ENCODE measurements at places on chromosomes 13 and 19.

DNA sequence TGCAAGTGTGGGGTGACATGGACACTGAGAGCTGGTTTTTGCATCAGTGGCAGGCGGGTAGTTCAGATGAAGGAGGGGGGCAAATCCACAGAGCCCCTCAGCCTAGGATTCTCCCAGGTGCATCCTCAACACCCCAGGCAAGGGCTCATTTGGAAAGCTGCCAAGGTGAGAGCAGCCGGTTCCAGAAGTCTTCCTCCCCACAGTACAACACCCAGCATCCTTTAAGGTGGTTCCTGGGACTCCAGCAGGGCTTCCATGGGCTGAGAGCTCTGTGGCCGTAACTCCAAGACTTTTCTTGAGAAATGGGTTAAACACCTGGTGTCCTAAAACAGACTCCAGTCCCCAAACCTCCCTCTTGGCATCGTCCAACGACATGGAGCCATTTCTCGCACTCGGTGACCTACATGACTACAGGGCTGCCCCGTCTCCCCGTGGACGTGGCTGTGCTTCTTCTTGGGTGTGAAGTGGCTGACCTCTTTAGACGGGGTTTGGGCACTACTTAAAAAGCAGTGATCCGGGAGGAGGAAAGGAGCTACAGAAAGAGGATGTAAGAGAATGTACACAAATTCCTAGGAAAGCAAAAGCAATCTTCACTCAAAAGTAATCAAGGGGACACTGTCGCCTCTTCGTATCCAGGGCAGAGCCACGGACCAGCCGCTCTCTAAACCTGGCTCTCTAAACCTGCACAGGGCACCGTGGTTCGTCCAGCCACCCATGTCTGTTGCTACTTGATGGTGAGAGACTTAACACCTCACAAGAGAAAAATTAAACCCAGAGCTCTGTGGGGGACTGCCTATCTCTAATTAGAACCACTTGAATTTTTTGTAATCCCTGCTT lies 25.5 kb downstream of the RANBP3 start:
- no peak for DNase-seq

- DNase-seq: no peak
These were observed 48.6 kb upstream of the ARHGEF7 start for GRCh38 chr13:111066544-111066943.

GRCh38 chr19:46660551-46661019 lies 397 bp downstream of the DACT3 start:
- no peak for DNase-seq

GRCh38 chr19:35017507-35017906 lies 12.8 kb upstream of the SCN1B start:
- DNase-seq: no peak

- no peak for DNase-seq
These were observed 1.2 kb upstream of the ACP7 start for GRCh38 chr19:39082745-39083598.

DNA sequence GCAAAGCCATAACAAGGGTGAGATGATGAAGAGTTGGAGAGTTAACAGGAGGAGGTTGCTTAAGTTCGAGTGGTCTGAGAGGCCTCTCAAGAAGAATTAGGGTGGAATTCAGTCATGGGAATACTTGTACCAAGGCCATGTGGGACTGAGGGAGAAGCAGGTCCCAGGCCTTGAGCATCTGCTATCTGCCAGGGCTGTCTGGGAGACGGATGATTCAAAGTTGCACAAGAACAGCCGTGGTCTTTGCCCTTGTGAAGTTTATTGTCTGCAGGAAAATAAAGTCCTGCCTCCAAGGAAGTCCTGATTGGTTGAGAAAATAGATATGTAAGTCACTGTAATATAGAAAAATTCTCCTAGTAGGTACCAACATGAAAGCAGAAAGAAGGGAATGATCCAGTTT lies 178.8 kb upstream of the RFC3 start:
- DNase-seq: no peak

DNA sequence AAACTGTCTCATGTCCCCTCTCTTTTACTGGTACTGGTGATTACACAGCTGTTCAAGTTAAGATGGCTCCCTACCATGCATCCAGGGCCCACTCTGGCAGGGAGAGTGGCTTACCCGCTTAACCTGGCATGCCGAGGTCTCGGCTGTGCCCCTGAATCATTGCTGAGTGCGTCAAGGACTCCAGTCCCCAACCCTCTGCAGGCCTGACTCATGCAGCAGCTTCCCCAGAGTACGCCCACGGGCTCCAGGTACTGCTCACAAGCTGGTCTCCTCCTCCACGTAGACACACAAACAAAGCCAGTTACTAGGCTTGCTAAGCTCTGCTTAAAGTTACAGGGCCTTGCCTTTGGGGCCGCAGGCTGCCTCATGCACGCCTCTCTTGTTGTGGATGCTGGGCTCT lies 447.4 kb downstream of the COG6 start:
- DNase-seq: no peak

- no peak for DNase-seq
These were observed 62.4 kb upstream of the XPO4 start for GRCh38 chr13:20964904-20965303.

GRCh38 chr13:99374169-99374991 lies 67.2 kb upstream of the GPR183 start:
- DNase-seq: no peak

GRCh38 chr13:66482836-66483235 lies 747.3 kb downstream of the PCDH9 start:
- DNase-seq: no peak

- DNase-seq: no peak
These were observed 377.0 kb downstream of the OLFM4 start for GRCh38 chr13:53405616-53406015.

DNA sequence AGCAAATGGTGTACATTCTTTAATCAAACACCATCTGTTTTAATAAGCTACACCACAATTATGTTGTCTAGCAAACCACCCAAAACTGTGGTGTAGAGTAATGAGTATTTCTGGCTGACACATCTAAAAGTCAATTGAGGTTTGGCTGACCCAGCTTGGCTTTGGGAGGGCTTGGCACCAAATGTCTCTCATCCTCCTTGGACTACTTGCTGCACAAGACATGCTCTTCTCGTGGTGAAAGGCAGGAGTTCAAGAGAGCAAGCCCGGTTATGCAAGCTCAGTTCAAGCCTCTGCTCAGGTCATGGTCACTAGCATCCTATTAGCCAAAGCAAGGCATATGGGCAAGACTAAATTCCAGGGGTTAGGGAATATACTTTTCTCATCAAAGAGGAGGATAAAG lies 37.1 kb downstream of the LACC1 start:
- DNase-seq: no peak

GRCh38 chr19:40367577-40368434 lies 19.3 kb downstream of the PLD3 start:
- no peak for DNase-seq

- no peak for DNase-seq
These were observed 48.9 kb upstream of the PABPC3 start for GRCh38 chr13:25046985-25047511.

- DNase-seq: no peak
These were observed 17.4 kb downstream of the UFM1 start for GRCh38 chr13:38366954-38367645.

DNA sequence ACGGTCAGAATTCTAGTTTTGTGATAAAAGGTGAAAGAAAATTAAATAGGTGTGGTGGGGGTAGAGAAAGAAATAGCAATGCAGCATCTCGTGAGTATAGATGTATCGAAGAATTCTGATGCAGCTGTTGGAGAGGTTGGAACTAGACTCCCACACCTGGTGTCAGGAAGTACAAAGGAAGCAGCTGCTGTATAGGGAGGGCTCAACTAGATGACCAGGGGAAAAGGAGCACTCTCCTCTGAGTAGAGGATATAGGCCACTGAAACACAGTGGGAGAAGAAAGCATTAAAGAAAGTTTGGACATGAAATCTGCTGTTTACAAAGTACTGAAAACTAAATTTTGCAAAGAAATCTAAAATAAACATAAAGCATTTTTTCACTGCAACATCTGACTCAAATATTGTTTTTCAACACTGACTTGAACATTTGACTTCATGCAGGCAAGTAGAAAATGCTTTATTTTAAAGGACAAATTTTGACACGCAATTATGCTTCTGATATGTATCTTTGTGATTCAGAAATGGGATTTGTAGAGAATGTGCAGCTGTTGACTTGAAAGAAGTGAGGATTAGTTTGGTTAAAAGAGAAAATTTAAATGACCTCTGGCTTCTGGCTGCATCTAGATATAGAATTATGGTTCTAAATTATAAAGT lies 82.2 kb downstream of the MIPEP start:
- no peak for DNase-seq

- no peak for DNase-seq
These were observed 197.0 kb downstream of the MZT1 start for GRCh38 chr13:72530471-72530870.

- DNase-seq: no peak
These were observed 3.1 kb downstream of the XRCC1 start for GRCh38 chr19:43572171-43572588.

GRCh38 chr13:81957121-81957520 lies 1616.2 kb upstream of the SPRY2 start:
- DNase-seq: no peak

DNA sequence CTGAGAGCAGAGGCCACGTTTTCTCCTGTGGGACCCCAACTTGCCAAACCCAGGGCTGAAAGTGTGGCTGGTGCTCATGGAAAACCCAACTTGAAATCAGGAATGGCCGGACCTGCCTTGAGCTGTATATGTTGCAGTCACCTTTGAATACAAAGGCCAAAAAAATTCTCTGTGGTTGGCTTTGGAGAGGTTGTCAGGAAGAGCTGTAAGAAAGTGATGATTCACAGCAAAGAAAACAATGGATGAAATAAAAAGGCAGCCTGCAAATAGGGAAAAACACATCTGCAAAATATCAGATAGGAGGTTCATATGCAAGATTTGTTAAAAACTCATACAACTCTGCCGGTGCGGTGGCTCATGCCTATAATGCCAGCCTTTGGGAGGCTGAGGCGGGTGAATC lies 715.8 kb downstream of the UQCRFS1 start:
- DNase-seq: no peak

DNA sequence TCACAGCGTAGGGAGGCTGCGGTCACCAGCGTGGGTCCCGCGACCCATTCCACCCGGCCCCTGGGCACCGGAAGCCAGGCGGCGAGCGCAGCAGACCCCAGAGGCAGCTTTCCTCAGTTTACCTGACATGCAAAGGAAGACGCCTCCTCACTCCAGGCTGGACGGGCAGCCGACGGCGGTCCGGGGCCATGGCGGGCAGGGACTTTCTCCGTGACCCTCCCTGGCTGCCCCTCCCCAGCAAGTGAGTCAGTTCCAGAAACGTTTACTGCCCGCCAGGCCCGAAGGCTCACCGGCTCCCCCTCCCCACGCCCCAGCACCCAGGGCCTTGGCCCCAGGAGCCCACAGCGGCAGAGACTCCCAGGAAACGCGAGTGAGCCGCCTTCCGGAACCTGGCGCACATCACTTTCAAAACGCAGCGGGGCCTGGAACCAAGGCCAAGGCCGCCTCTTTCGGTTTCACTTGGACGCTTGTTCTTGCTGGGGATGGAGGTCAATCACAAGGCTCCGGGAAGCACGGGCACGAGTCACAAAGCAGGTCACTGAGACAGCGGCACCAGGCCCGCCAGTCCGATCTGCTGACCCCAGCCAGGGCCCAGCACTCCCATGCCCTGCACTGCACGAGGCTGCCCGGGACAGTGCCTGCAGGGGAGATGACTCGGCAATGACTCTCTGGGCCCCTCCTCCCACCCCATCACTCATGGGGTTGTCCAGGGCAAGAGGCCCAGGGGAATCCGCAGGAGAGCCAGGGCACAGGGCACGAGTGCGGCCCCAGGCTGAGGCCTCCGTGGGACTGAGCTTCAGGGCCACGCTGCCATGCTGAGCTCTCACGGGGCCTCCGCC lies 5.3 kb downstream of the SBNO2 start:
- DNase-seq: no peak

DNA sequence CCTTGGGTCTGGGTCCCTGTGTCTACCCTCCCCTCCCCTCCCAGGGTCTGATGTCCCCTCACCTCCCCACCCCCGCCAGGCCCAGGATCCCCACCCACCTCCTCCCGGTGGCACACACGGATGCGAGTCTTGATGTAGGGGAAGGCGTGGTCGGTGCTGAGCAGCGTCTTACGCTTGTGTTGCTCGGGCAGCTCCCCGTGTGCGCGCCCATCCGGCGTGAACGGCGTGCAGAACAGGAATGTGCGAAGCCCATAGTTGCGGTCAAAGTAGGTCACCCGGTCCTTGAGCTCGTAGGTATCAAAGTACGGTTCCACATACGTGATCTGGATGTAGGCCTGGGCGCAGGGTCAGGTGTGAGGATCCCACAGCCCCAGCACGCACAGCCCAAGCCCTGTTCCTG lies 4.4 kb upstream of the KANK2 start:
- DNase-seq: no peak

DNA sequence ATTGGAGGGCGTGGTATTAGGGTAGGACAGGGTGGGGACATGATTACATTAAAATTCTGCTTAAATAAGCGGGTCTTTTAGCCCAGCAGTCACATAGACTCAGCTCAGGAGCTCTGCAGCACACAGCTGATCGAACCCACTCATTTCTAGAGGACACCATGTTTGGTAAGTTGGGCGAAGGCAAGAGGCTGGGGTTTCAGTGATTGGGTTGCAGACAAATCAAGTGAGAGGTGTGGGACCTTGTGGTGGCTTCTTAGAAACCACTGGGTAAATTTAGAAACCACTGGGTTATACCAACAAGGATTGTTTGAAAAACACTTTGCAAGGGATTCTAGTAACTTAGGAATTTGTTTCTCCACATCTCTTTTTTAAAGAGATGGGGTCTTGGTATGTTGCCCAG lies at the start of gene LEUTX:
LEUTX (plus strand) TSS at position 92 of the 400 bp plus-strand sequence; CDS start at position 159, 67 bp downstream.
- DNase-seq: no peak

DNA sequence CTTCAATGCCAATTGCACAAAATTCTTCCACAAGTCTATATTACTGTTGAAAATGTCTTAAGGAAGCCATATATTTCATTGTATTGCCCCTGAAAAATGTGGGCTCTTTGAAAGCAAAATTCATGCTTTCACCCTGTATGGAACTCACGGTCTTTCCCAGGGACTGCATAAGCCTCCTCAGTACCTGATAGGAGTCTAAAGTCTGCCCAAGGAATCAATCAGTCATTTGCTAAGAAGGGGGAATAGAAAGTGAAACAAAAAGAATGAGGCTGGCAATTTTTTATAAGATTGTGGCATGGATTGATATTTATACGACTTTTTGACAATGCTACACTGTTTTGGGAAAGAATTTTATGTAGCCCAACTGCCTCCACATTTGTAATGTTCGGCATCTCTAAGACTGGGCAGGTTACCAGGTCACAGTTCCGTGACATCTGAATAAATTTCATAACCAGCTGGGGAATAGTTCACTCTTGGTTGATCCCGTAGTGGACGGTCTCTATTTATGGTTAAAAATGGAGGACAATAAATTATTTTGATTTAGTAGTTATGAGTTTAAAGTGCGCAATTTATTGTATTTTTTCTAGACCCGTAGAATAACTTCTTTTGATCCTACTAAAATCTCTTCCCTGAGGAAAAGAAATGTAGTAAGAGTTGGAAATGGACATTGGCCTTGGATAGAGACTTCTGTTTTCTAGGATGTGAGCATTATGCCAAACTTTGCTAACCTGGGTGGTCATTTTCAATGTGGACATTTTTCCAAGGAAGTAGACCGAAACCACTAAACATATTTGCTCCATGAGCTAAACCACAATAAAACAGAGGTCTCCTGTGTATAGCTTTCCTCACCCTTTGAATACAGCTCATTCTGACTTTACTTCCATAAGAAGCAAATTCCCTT lies 1585.4 kb downstream of the EFNB2 start:
- DNase-seq: no peak

Data from cerebellar nuclear complex (tissue), 1 donor.